ENCODE measurements at places on chromosomes 16 and 17.

GRCh38 chr17:48584223-48584741 lies 5.8 kb downstream of the HOXB3 start:
- no peak for DNase-seq

DNA sequence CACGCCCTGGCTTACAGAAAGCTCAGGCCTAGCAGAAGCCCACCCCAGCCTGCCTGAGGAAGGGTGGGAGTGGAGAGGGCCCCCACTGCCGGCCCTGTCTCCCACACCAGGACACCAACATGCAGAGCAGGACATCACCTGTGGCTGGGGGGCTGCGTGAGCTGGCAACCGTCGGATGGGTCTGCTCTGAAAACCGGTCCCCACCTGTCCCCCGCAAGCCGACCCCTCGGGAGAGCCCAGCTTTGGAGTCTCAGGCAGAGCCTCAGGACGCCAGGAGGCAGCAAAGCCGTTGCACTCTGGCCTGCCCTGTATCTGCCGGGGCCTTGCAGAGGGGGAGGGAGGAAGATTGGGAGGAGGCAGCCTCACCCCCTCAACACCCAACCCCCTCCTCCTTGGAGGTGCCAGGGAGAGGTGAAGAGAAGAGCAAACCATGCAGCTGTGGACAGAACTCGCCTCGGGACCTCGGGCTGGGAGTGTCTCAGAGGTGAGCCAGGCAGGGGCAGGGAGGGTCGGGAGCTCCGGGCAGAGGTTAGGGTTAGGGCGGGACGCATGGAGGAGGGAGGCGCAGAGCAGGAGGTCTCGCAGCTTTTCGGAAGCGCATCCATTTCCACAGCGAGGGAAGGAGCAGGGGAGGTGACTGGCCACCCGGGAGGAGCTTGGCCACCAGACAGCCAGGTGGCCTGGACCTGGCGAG lies 30.4 kb upstream of the ZC3H18 start:
- DNase-seq = no peak

- DNase-seq = no peak
These were observed 11.1 kb downstream of the COG1 start for GRCh38 chr17:73203788-73204479.

DNA sequence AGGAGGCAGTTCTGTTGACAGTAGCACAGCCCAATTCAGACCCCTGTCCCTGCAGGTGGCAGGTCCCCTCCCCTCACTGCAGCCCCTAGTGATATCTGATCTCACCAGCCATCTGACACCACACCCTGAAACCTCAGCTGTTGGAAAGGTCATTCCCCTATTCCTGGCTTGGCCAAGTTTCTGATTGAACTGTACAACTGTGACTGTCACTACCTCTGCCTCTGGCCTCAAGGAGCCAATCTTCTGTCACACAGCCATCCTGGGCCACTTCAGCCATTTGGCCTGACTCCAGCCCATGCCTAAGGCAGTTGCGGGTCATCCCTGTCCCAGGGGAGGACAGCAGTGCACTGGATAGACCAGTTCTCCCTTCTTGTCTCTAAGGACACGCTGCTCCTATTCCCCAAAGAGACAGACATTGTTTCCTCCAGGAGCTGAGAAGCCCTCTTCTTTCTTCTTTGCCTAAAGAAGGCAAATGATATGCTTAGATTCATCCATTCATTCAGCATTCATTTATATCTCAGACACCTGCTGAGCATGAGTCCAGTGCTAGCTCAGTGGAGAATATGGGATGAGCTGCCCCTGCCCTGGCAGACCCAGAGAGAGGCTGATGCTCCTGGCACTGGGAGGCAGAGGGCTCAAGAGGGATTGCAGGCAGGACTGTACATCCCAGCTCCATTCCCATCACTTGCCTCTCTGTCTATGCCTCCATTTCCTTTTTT lies 4.6 kb upstream of the ALDOA start:
- no peak for DNase-seq

DNA sequence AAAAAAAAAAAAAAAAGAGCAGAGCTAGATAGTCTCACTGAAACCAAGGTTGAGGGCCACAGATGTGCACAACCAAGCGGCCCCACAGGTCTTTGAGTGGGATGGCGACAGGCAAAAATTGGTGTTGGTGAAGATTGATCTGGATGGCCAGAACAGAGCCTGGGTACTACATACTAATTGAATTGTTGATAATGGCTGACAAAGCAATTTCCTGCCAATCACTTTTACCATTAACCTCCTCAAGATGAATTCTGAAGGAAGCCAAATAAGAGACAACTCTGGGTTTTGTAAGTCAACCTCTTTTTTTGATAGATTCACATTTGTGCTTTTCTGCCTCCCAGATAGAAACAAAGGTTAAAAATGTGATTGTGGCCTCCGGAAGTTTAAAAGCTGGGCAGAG lies 19.4 kb upstream of the HS3ST3B1 start:
- no peak for DNase-seq

DNA sequence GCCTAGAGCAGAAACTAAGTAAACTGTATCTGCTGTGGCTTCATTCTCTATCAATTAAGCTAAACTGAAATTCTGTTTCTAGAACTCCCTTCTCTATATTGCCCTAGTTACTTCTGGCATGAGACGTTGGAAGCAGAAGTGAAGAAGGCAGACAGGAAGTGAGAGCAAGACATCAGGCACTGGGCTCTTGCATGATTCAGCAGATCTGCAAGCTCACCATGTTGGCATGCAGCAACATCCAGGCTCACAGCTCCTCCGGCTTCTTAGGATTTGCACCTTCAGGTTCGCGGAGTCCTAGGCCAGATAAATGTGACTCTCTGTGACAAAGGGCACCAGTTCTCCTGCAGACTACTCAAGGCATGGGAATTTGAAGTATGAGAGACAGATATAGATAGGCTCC lies 148.3 kb downstream of the CDH8 start:
- no peak for DNase-seq

GRCh38 chr16:23905027-23905426 lies 69.2 kb downstream of the PRKCB start:
- no peak for DNase-seq

DNA sequence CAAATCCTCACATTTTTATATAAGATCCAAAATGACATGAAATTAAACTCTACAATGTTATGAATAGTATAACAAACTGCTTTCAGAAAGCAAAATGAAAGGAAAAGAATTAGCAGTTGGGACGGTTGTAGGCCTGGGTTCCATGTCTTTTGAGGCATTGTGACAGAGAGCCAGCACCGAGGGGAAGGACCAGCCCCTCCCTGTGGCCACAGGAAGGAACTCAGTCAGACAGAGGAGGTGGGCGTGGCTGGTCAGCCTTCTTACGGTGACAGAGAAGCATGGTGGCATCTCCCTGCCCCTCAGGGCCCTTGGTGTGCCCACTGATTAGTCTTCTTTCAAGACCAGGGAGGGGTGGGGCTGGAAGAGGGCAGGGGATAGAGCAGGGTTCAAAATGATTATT lies 5.7 kb downstream of the ZNF319 start:
- no peak for DNase-seq

GRCh38 chr17:78717431-78717980 lies 64.6 kb downstream of the CYTH1 start:
- no peak for DNase-seq

DNA sequence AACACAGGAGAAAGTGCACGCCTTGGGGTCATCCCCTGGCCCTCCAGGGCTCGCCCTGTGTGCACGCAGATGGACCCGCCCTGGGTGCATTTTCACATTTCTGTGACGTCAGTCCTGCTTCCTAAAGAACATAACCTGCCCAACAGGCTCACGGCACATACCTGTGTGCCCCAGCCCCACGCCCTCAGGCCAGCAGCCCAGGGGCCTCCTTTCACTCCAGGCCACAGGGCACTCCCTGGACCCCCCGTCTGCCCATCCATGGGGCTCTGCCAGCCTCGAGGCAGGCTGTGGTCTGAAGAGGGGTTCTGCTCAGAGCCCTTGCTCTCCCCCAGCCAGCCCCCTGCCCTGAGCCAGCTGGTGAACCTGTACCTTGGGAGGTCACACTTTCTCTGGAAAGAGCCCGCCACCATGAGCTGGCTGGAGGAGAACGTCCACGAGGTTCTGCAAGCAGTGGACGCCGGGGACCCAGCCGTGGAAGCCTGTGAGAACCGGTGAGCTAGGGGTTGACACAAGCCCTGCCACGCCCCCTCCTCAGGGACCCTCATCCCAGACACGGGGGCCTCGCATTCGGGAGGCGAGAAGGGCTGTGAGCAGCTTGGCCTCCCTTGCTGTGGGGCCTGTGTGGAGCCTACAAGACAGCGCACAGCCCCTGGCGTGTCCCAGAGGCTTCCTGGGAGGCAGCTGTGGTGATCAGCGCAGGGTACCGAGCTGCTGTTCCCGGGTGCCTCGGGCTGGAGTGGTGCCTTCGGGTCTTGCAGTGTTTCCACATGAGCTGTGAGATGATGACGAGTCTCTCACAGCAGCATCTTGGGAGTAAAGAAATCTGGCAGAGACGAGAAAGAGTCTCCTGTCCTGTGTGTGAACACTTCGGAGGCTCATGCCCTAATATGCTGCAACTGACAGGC lies 13.8 kb upstream of the MC1R start:
- DNase-seq = no peak

DNA sequence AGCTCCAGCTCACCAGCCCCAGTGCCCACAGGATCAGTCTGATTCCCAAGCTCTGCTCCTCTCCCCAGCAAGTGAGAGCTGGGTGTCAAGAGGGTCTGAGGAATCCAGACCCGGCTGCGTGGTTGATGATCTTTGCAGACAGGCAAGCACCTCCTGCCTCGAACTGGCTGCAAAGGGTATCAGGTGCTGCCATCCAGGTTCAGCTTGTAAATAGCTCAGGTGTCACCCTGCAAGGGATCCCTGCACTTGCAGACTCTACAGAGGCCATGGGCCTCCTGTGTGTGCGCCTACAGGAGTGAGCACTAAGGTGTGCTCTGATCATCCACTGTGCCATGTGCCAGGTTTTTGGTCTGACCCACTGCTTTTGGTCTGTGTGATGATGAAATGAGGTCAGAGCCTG lies 16.2 kb downstream of the DEXI start:
- no peak for DNase-seq

DNA sequence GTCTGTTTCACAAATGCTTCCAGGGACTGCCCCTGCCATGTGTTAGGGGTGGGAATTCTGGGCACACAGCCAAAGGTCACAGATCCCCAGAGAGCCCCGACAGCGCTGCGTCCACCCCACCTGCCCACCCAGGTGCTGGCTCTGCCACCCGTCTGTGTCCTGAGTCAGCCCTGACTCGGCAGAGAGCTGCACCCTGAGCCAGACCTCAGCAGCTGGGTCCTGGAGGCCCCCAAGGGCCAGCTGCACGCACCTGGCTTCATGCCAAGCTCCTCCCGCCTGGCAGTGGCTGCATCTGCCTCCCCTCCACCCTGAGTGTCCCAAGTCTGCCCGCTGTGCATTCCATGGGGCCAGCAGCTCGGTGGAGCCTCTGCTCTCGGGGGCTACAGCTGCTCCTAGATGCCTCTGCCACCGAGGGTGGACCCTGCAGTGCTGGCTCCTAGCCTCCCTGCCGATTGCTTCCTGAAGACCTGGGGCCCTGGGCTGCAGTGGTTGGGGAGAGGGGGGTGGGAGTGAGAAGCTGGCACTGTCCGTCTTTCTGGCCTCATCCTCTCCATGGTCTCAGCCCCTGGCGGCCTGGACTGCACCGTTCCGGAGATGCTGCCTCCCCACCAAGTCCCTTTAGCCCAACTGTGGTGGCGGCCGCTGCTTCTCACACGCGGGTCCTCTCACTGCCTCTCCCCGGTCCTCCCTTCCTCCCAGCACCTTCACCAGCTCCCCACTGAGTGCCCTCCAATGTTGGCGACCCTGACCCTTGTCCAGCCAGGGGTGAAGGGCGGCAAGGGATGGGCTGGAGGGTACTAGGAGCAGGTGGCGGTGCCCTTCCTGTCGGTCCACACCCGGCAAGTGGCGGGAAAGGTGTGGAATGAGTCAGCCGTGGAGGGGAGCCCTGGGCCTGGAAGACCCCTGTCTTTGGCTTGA lies 3.0 kb downstream of the SECTM1 start:
- DNase-seq = no peak

DNA sequence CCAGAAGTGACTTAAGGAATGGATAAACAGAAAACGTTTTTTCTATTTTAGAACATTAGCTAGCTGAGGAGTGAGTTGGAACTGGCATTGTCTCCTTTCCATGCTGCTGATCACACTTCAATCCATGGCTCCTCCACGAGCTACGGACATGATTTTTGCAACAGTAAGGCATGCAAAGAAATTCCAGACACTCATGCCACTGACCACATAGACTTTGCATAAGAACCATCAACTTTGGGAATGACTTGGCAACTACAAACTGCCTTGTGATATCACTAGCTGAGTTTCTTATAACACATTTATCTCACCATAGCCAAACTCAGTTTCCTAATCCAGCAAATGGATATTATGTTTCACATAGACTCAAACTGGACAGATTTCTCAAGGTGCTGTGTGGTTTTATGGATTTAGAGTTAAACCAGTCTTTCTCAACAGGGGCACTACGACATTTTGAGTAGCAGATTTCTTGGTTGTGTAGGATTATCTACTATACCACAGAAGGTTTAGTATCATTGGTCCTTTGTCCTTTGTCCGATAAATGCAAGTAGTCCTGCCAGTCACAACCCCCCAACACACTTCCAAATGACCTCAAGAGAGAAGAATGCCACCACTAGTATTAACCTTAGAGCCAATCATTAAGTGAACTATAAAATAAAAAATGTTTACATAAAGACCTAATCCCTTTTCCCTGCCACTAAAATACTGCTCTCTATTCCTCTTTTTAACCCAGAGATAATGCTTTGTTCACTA lies 48.3 kb upstream of the C17orf78 start:
- no peak for DNase-seq

DNA sequence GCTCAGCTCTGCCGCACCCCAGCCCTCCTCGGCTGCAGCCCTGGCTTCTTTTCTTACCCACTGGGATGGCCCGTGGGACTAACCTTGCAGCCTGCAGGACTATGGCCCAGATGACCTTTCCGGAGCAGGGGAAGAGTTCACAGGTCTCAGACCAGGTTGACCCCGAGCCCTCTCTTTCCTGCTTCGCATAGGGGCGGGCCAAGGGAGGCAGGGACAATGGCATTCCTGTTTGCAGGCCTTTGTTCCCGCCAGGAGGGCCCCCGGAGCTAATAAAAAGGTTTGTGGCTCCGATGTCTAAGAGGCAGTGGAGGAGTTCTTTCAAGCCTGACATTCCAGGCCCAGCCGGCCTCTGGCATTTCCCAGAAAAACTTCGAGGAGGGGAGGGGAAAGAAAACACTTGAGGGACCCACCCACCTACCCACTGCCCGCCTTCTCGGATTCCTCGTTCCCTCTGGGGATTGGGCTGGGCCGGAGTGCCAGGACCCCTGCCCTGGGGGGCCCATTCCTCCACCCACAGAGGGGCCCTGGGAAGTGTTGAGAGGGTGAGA lies 5.8 kb upstream of the SOCS3 start:
- DNase-seq = no peak

GRCh38 chr17:42819939-42820535 lies 4.0 kb downstream of the BECN1 start:
- peak; percentile 19 for DNase-seq

GRCh38 chr17:50147841-50148225 lies 2.6 kb downstream of the PPP1R9B start:
- no peak for DNase-seq

GRCh38 chr17:18015593-18015992 lies 23.4 kb downstream of the ATPAF2 start:
- DNase-seq = no peak
